ENCODE measurements at places on chromosomes 4 and X. TPM values are rescaled to one million over a fixed set of nuclear protein-coding genes. Genes with fewer than 3 reads are reported as not detected.

DNA sequence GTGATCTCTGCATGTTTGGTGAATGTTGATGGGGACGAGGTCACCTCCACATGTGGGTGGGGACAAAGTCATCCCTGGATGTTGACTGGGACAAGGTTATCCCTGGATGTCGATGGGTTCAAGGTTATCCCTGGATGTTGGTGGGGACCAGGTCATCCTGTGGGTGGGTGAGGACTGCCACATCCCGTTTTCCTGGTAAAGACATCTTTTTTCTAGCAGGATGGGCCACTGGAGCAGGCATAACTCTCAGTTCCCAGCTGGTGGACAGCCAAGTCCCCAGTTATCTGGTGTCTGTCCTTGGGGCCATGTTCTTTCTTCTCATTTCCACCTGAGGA lies 28.3 kb upstream of the PLCXD1 start:
- DNase-seq, result no peak

DNA sequence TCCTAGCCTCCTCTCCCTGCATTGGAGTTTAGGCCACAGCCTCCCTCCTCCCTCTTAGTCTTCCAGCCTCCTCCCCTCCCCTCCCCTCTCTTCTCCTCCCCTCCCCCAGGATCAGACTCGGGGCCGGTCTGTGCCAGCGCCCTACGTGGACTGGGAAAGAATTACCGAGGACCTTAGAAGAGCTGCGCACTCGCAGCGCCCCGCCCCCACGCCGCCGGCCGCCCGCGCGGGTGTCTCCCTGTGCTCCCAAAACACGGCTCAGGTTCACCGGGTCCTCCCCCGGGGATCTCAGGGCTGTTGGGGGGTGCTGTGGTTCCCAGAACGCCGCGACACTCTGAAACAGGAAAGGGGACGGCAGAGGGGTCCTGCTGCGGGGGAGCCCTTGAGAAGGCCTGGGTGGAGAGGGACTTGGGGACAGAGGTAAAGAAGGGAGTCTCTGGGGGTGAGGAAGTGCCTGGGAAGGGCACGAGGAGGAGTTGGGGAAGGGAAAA lies 122.3 kb upstream of the TBL1X start:
- peak; percentile 92 for DNase-seq

GRCh38 chrX:361231-362145 lies 25.2 kb downstream of the PPP2R3B start:
- DNase-seq, result no peak

DNA sequence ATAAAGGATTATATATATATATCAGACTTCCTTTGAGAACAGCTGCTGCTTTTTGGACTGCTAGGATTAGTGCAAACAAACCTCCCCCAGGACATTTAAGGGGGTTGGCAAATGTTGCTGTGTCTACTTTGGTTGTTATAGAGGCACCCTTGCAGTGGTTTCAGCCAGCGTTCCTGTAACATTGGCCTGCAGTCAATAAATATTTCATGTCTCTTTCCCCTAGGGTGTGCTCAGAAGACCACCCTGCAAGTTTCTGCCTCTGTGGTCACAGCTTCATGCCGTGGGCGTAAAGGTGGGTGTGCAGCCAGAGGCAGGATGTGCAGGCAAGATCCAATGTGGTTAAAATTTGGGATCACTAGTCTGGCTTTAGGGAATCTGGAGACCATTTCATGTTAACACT lies 28.9 kb downstream of the FGF5 start:
- DNase-seq, result no peak

- DNase-seq, result no peak
These were observed 330.2 kb upstream of the F9 start for GRCh38 chrX:139200346-139200745.

DNA sequence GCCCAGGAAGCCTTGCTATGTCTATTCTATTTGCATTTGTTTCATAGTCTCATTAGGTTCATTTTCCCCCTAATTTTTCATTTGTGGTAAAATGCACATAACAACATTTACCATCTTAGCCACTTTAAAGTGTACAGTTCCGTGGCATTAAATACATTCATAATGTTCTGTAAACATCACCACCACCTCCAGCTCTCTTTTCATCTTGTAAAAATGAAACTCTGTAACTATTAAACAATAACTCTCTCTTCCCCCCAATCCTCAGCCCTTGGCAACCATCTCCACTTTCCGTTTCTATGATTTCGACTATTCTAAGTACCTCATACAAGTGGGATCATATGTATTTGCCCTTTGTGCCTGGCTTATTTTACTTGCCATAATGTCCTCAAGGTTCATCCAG lies 19.9 kb downstream of the ARHGEF38 start:
- no peak for DNase-seq

GRCh38 chr4:120861852-120862251 lies 60.7 kb downstream of the PRDM5 start:
- DNase-seq, result no peak

Gene RS1
- not detected for total RNA-seq

Gene TCEAL6
- not detected for total RNA-seq

Gene MAGEE1
- 5.8 TPM for total RNA-seq

Gene WDR17
- 0.95 TPM for total RNA-seq
